Effector memory CD4-positive, alpha-beta T cell (primary cell): ENCODE measurements at places on chromosomes 11 and 22.

- no peak for DNase-seq
These were observed 629.5 kb upstream of the ANO3 start for GRCh38 chr11:25702417-25702816.

DNA sequence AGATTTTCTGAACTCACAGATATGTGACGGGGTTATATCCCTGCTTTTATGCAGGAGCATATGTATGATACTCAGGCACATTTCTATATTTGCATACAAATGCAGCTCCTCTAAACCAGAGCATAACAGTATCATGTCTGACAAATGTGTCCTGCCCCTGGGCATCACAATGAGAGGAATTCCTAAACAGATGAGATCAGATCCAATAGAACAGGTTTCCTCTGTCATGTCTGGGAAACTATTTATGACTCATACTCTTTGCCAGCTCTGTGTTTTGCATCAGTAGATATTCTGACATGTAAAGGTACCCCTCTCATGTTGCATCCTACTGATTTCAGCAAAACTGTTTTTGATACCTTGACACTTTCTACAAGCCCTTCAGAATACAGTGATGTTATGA is 29.4 kb downstream of the SYT9 start:
- DNase-seq, result no peak

- DNase-seq, result peak; percentile 70
These were observed at the start of gene DAGLA for GRCh38 chr11:61679893-61680621. Gene DAGLA (plus strand): TSS chr11:61680391. CDS start chr11:61720156, 39,765 bp downstream.

- no peak for DNase-seq
These were observed 17.8 kb downstream of the FRMD8 start for GRCh38 chr11:65404210-65404609.

- no peak for DNase-seq
These were observed 5.0 kb upstream of the MYOD1 start for GRCh38 chr11:17714356-17714854.

DNA sequence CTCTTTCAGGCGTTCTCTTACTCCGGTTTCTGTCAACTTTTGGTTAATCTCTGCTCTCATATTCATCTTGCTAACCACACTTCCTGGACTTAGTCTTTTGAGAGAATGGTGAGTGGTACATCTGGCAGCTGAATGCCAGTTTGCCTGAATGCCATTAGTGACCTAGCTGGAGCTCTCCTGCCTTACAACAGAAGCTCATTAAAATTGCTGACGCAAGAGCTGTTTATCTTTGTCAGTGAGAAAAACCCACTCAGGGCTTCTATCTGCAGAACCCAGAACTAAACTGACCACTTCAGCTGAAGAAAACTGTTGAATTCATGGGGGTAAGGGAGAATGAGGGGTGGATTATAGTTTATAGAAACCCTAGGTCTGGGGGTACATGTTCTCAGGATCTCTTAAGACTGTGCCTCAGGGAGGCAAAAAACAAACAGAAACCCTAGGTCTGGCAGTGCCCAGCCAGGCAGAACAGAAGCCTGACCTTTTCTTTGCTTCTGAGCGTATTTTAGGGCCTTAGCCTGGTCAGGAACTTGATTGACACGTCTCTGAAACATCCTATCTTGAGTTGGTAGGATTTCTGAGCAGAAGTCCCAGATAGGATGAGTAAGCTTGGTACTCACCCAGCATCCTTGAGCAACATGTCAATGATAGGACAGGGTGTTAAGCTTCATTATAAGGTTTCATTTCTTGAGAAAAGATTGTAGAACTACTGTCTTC is 52.8 kb upstream of the YWHAH start:
- no peak for DNase-seq

DNA sequence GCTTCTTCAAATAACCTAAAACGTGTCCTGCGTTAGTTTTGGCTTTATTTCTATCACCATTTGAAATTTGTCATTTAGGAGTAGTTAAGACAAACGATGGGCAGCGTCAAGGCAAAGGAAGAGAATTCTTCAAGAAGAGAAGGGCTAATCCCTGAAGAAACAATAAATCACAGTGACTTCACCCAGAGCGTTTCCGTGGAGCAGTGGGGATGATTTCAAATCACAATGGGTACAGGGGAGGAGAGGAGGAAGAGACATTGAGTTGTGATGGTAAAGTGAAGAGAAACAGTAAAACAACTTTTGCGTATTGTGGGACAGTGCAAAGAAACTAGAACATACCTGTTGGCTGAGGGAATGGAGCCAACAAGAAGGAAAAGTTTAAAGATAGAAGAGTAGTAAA is 9.7 kb downstream of the PDGFD start:
- DNase-seq, result no peak

GRCh38 chr11:8031248-8032115 is 44.3 kb downstream of the EIF3F start:
- no peak for DNase-seq

- DNase-seq, result no peak
These were observed 32.4 kb downstream of the CNTF start for GRCh38 chr11:58654908-58655296.

DNA sequence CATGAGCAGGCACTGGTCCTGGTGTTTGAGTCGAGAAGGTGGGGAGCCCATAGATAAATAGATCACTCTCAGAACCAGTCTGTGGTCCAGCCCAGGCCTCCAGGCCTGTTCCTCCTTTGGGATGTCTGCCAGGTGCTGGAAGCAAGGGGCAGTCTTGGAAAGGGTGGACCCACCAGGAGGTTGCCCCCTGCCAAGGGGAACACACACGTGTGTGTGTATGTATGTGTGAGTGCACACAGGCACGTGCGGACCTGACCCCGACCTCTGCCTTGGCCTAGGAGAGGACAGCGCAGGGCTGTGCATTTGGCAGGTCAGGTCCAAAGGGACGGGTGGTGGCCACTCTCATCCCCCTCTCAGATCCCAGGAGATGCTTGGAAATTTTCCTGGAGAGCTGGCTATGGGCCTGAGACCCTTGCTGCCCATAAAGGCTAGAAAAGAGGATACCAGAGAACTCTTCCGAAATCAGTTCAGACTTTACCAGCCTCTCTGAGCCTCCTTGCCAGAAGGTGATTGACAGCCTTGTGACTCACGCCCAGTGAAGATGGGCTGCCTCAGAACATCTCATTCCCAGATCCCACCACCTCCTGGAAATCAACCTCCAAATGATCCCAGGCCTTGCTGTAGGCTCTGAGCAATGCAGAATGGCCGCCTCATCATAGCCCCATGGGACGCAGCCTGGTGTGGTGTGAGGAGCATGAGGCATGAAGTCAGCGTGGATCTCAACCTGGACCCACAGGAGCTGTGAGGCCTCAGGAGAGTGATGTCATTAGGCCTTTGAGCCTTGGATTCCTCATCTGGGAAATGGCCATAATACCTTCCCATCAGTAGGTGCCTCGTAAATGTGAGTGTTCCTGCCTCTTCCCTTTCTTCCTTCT is 24.0 kb upstream of the CREB3L1 start:
- no peak for DNase-seq

GRCh38 chr11:93743291-93743690 is 1.8 kb downstream of the C11orf54 start:
- DNase-seq, result no peak

GRCh38 chr11:60375316-60375715 is 3.0 kb upstream of the MS4A7 start:
- DNase-seq, result no peak
